Activated naive CD4-positive, alpha-beta T cell treated with anti-CD3 and anti-CD28 coated beads for 36 hours (primary cell): ENCODE measurements at places on chromosomes 11 and 22. TPM values are rescaled to one million over a fixed set of nuclear protein-coding genes. Genes with fewer than 3 reads are reported as not detected.

The TPBGL gene
- total RNA-seq, result not detected

The GALNT18 gene
- 4.7 TPM for total RNA-seq

DNA sequence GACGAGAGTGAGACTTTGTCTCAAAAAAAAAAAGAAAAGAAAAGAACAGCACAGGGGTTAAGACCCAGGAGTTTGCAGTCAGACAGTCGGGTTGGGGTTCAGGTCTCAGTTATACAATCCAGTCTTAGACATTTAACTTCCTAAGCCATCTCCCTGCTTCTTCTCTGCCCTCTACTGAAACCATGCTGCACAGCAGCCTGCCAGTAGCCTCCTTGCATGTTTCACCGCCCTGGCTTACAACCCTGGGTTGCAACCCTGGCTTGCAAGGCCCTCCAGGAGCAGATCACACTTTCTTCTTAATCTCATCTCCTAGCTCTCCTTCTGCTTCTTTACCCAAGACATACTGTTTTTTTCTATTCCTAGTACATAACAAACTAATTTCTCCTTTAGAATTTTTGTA is 5.9 kb upstream of the B3GAT3 start:
- DNase-seq, result no peak

DNA sequence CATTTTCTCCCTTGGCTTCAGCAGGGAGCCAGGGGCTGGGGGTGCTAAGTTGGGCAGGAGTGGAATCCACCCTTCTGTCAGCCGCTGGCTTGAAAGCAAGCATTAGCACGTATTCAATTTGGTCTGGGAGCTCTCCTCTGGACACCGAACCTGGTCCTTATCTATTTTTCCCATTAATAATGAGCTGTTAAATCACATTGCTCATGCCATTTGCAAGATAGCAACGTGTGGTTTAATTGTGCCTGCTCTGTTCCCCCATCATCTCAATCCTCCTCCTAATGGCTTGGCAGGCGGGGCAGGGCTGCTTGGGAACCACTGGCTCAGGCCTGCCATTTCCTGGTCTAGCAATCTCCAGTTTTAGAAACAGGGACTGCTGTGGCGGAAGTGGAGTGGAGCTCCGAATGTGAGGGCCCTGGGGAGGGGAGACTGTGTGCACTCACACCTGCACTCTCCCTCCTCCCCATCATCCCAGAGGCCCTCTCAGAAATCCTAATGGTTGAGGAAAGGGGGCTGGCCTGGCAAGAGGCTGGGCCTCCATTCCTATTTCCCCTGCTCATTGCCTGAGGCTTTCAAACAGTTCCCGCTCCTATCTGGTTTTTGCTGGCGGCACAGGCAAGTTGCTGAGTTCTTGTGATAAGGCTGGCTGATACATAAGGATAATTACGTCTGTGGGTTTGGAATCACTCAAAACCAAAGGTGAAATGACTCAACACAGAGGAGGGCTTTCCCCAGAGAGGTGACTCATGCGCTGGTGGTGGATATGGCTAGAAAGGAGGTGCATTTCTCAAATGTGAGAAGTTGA is 201.2 kb upstream of the E2F8 start:
- DNase-seq, result peak; percentile 84

DNA sequence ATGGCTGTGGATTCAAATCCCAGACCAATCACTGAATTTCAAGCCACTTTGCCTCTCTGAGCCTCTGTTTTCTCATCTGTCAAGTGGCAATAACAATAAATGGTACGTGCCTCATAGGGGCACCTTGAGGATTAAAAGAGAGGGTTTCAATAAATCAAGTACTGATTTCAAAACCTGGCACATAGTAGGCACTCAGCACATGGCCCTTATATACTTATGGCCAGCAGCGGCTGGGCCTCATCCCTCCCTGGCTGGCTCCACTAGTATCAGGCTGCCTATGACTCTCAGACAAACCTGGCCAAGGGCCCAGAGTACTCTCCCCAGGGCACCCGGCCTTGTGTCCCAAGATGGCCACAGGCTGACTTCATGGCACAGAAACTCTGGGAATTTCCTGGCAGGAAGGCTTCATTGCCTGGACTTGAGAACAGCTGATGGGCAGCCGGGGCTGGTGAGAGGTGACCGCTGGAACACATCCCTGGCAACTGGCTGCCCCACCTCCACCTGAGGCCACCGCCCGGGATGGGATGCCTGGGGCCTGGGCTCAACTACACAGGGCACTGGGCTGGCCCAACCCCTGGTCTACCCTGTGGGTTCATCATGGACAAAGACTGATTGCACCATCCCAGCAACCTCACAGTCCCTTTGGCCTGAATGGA is 3.4 kb downstream of the FADS3 start:
- no peak for DNase-seq

GRCh38 chr22:20549232-20549841 is 41.9 kb downstream of the MED15 start:
- DNase-seq, result peak; percentile 74

DNA sequence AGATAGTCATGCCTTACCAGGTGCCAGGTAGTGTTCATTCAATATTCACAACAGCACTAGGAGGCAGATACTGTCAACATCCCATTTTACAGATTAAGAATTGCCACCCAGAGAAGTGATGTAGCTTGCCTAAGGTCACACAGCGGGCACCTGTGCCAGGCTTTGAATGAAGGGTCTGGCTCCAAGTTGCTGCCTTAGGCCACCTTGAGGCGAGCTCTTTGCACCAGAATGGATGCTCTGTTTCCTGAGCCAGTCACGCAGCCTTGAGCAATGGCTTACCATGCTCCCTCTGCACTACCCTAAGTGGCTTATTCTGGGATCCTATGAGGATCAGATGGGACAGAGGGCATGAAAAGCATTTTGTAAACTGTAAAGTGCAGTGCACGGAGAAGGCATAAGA is 25.1 kb upstream of the TIMP3 start:
- DNase-seq, result no peak

- DNase-seq, result no peak
Observed at GRCh38 chr11:122116591-122116990, 576 bp upstream of the BLID start.

- no peak for DNase-seq
Observed at GRCh38 chr11:13343067-13343466, 65.5 kb downstream of the BMAL1 start.
